Activated CD8-positive, alpha-beta memory T cell treated with anti-CD3 and anti-CD28 coated beads, Interleukin-2, amount 10 ng/mL, durations not matched to agents 7 days and 5 days (primary cell): ENCODE measurements at places on chromosomes 6 and 20.

DNA sequence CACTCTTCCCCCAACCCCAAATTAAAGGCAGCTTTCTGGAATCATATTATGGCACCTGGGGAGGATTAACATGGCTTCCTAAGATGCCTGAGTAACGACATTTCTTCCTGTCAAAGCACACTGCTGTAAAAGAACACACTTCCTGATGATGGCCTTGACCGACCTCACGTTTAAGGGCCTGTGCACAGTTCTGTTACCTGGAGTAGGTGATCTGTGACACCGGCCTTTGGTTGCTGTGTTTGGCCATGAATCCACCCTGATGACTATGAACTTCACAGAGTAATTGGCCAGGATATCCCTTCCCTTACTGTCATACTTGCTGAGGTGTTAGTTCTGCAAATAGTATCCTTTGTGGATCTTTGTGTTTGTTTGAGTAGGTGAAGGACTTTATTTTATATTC, 45.8 kb downstream of the PLCB4 start:
- no peak overlapping the region for H3K27ac ChIP-seq
- DNase-seq, result no peak
- no peaks in the 10 kb centered on the region for H3K36me3 ChIP-seq
- H3K4me3 ChIP-seq, result no peak overlapping the region
- H3K27me3 ChIP-seq, result no peaks in the 10 kb centered on the region

DNA sequence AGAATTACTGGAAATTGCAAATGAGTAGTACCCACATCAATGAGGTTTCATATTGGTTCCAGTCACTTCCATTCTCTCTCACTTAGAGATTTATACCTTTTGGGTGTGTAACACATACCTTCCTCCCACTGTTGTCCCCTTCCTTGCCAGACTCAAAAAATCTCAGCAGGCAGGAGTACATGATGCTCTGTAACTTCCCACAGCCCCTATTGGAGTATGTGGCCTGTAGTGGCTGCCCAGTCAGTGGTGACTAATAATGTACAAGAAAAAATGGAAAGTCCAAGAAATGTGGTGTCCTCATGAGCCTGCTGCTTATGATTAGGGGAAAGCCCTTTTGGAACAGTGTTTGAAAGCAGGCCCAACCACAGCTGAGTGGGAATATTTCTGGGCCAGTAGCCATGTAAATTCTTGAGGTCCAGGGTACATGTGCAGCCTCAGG, 312.0 kb downstream of the ZFAND3 start:
- H3K27ac ChIP-seq, result no peak overlapping the region
- peaks cover 8% of the 10 kb centered on the region for H3K36me3 ChIP-seq
- H3K4me1 ChIP-seq, result peaks cover 10% of the 10 kb centered on the region
- H3K27me3 ChIP-seq, result no peaks in the 10 kb centered on the region
- no peak for DNase-seq

- DNase-seq, result no peak
- H3K4me1 ChIP-seq, result peaks cover 4% of the 10 kb centered on the region
- no peaks in the 10 kb centered on the region for H3K36me3 ChIP-seq
- peaks cover 14% of the 10 kb centered on the region for H3K27me3 ChIP-seq
- no peak overlapping the region for H3K27ac ChIP-seq
- H3K4me3 ChIP-seq, result no peak overlapping the region
These were observed 52.9 kb upstream of the PROKR2 start for GRCh38 chr20:5369629-5370028.

GRCh38 chr6:150248300-150248699, 105.5 kb downstream of the PPP1R14C start:
- no peak overlapping the region for H3K4me3 ChIP-seq
- H3K27ac ChIP-seq, result no peak overlapping the region
- peaks cover 20% of the 10 kb centered on the region for H3K27me3 ChIP-seq
- peaks cover 9% of the 10 kb centered on the region for H3K4me1 ChIP-seq
- H3K36me3 ChIP-seq, result peaks cover 6% of the 10 kb centered on the region
- DNase-seq, result no peak

DNA sequence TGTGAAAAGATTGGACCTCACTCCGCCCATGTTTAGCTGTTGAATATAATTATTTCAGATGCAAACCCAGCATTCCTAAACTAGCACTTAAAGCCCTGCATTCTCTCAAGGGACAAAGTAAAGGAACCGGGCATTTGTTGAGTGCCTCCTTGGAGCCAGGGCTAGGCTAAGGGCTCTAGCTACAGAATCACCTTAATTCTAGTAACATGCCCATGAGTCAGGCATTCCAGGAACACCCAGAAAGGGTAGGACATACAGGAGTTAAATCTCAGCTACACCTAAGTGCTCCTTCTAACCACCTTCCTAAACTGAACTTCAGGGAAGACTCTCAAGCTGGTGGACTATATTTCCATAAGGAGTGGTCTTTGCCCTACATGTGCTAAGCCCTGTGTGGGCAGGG, 89.4 kb downstream of the SLC24A3 start:
- no peak for DNase-seq
- H3K4me1 ChIP-seq, result no peaks in the 10 kb centered on the region
- H3K27me3 ChIP-seq, result peaks cover 5% of the 10 kb centered on the region
- no peaks in the 10 kb centered on the region for H3K36me3 ChIP-seq

GRCh38 chr20:18543216-18543615, 24.0 kb upstream of the SMIM26 start:
- peaks cover 5% of the 10 kb centered on the region for H3K4me1 ChIP-seq
- peaks cover 42% of the 10 kb centered on the region for H3K36me3 ChIP-seq
- no peak overlapping the region for H3K4me3 ChIP-seq
- no peak for DNase-seq
- H3K27ac ChIP-seq, result no peak overlapping the region

DNA sequence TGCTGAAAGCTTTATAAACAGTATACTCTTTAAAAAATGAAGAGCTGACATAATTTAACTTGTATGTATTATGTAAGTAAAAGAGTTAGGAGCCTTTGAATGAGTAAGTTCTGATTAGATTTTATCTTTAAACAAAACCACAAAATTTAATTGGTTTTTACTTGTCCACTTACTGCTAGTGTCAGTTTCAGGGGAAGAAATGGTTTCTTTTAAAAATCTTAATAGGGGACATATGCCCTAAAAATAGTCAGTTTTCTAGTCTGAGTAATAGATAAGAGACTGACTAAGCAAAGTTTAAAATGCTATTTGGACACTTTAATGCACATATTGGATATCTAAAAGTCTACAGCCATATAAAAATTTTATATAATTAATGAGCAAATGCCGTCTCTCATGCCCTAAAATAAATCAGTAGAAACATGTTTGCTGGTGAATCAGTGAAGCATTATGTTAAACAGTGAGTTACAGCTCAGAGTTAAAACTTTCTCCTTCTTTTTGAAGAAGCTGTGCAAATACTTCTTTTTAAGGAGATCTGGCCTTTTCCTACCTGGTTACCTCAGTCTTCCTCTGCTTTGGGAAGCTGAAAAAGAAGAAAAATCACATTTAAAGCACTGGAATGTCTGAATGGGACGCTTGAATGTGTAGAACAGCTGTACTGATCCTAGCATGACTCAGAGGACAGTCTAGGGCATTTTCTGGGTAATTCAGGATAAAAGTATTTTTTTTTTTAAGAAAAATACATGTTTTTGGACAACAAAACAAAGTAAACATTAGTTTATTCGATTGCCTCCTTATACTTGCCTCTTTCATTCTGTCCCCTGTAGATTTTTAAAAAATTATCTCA, 55.3 kb downstream of the CDH26 start:
- H3K4me1 ChIP-seq, result peaks cover 29% of the 10 kb centered on the region
- no peak overlapping the region for H3K4me3 ChIP-seq
- peaks cover 56% of the 10 kb centered on the region for H3K27me3 ChIP-seq

GRCh38 chr20:22430154-22430745, 154.1 kb downstream of the FOXA2 start:
- no peaks in the 10 kb centered on the region for H3K4me1 ChIP-seq
- no peak overlapping the region for H3K4me3 ChIP-seq
- no peaks in the 10 kb centered on the region for H3K27me3 ChIP-seq

GRCh38 chr20:13501500-13501899, 137.2 kb downstream of the TASP1 start:
- no peak overlapping the region for H3K27ac ChIP-seq
- no peaks in the 10 kb centered on the region for H3K4me1 ChIP-seq
- DNase-seq, result no peak
- H3K4me3 ChIP-seq, result no peak overlapping the region
- H3K36me3 ChIP-seq, result peaks cover 35% of the 10 kb centered on the region

- no peaks in the 10 kb centered on the region for H3K27me3 ChIP-seq
- H3K27ac ChIP-seq, result peak overlapping the region; percentile 55
- no peak overlapping the region for H3K4me3 ChIP-seq
- peaks cover 38% of the 10 kb centered on the region for H3K4me1 ChIP-seq
- DNase-seq, result no peak
These were observed 22.6 kb upstream of the CHMP4B start for GRCh38 chr20:33788351-33789049.

GRCh38 chr6:16305246-16305725, 66.9 kb downstream of the GMPR start:
- H3K36me3 ChIP-seq, result peaks cover 28% of the 10 kb centered on the region
- no peak for DNase-seq
- no peak overlapping the region for H3K4me3 ChIP-seq
- H3K27me3 ChIP-seq, result no peaks in the 10 kb centered on the region
- peaks cover 3% of the 10 kb centered on the region for H3K4me1 ChIP-seq

- peak overlapping the region; percentile 30 for H3K27ac ChIP-seq
- peaks cover 44% of the 10 kb centered on the region for H3K36me3 ChIP-seq
- H3K4me3 ChIP-seq, result no peak overlapping the region
- no peaks in the 10 kb centered on the region for H3K27me3 ChIP-seq
- no peak for DNase-seq
These were observed 90.0 kb downstream of the ELOVL5 start for GRCh38 chr6:53258774-53259155.

DNA sequence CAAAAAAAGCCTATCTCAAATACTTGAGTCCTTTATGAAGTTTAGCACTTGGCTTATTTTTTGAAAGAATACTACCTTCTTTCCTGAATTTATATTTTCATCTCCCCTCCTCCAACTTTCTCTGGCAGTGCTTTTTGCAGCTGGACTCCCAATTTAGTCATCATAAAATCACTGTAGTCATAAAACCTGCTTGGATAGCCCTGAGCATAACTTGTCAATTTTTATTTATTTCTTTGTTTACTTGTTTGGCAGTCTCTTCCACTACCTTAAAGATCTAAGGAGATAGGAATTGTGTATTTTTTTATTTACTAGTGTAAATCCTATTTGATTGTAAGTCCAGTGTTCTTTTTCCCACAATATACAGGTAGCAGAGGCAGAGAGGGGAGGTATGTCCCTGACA, 11.2 kb upstream of the EDN1 start:
- no peak for DNase-seq
- no peak overlapping the region for H3K4me3 ChIP-seq
- peaks cover 10% of the 10 kb centered on the region for H3K4me1 ChIP-seq
- no peak overlapping the region for H3K27ac ChIP-seq
- peaks cover 40% of the 10 kb centered on the region for H3K27me3 ChIP-seq
- H3K36me3 ChIP-seq, result no peaks in the 10 kb centered on the region

DNA sequence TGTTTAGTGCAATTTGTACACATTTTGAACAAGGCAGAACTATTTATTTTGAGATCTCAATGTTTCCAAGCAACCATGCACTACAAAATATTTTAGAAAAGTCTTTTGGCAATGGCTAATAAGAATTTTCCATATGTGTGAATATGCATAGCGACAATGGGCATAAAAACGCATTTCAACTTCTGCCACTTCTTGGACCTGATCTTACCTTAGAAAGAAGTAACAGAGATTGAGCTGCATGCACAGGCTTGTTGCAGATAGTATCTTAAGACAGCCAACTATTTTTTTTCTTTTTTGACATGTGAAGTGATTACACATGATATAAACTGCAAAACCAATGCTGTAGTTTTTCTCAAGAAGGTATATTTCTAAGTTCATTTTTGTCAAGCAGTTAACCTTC, 210.4 kb upstream of the PHACTR1 start:
- no peaks in the 10 kb centered on the region for H3K4me1 ChIP-seq
- H3K4me3 ChIP-seq, result no peak overlapping the region
- H3K36me3 ChIP-seq, result no peaks in the 10 kb centered on the region
- no peak overlapping the region for H3K27ac ChIP-seq
- no peak for DNase-seq

GRCh38 chr6:128979071-128979470, 96.1 kb downstream of the LAMA2 start:
- DNase-seq, result no peak
- H3K27me3 ChIP-seq, result peaks cover 2% of the 10 kb centered on the region
- H3K4me3 ChIP-seq, result no peak overlapping the region
- no peak overlapping the region for H3K27ac ChIP-seq

GRCh38 chr6:129490521-129491255, 219.3 kb downstream of the ARHGAP18 start:
- no peaks in the 10 kb centered on the region for H3K27me3 ChIP-seq
- peak; percentile 78 for DNase-seq
- H3K4me1 ChIP-seq, result peaks cover 26% of the 10 kb centered on the region
- H3K27ac ChIP-seq, result peak overlapping the region; percentile 98
- peak overlapping the region; percentile 70 for H3K4me3 ChIP-seq

DNA sequence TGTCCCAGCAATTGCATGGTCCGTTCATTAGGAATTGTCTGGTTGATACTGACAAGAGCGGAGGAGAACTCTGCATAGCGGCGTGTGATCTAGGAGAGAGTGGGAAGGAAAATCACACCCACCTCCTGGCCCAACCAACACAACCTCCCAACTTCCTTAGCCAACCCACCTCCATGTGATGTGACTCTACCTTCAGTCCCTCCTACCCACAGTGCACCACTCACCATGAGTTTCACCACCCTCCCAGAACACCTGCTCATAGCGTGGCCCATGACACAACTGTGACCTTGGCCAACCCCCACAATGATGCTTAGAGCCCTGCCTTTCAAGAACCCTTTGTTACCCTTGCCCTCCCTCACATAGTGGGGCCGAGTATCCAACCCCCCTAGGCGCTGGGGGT, 7.7 kb downstream of the VPS52 start:
- peaks cover 65% of the 10 kb centered on the region for H3K36me3 ChIP-seq
- H3K27me3 ChIP-seq, result no peaks in the 10 kb centered on the region
- DNase-seq, result no peak
- H3K4me3 ChIP-seq, result no peak overlapping the region
